Large intestine (tissue), 12 donors: ENCODE measurements at places on chromosomes 1 and 21. TPM values are rescaled to one million over a fixed set of nuclear protein-coding genes. Genes with fewer than 3 reads are reported as not detected.

- DNase-seq, result no peak
Measured at GRCh38 chr1:44019466-44019948, 11.8 kb downstream of the SLC6A9 start.

DNA sequence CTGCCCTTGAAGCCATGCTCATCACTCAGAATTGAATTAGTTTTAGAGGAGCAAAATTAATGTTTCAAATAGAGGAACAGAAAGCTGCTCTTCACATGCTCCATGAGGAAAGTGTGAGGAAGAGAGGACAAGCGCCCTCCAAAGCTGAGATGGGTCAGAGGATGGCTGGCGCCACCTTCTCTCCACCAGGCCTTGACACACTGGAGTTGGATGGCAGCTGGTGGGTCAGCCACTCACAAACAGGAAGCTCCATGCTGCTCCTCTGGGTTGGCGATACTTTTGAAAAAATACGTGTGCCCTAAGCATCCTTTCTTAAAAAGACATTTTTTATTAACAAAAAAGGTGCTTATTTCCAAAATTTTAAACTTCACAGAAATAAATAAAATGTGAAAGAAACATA is 3.1 kb upstream of the CD2 start:
- no peak for DNase-seq

GRCh38 chr21:29496337-29496736 is 197.6 kb downstream of the BACH1 start:
- no peak for DNase-seq

DNA sequence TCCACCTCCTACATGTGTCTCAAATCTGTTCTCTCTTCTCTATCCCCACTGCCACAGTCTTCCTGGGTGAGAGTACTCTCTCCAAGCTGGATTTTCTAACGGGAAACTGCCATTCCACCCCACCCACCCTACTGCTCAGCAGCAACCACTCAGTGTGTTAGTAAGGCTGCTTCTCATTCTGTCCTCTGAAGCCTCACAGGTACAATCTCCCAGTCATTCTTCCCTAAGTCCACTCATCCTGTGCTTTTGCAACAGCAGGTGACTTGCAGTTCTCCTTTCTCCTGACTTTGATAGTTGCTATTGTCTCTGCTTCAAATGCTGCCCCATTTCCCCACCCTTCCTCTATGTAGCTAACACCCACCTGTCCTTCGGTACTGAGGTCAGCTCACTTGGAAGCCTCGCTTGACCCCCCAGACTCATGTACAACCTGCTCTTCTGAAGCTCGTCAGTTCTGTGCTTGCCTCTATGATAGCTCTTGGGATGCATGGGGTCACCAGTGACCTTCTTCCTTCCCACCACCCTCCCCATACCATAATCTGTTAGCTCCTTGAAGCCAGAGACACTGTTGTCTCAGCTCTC is 188.9 kb downstream of the RRAGC start:
- DNase-seq, result no peak

- DNase-seq, result no peak
Measured at GRCh38 chr1:163066168-163066567, 3.0 kb upstream of the RGS4 start.

Gene SKI
- polyA plus RNA-seq, result 46.1 TPM

Gene AMY1A
- polyA plus RNA-seq, result not detected

Gene RUNX3
- polyA plus RNA-seq, result 4.8 TPM

Gene AMPD1
- 0.13 TPM for polyA plus RNA-seq

Gene GIPC2
- polyA plus RNA-seq, result 77.1 TPM
